Activated gamma-delta T cell (primary cell): ENCODE measurements at places on chromosomes 1 and 21.

DNA sequence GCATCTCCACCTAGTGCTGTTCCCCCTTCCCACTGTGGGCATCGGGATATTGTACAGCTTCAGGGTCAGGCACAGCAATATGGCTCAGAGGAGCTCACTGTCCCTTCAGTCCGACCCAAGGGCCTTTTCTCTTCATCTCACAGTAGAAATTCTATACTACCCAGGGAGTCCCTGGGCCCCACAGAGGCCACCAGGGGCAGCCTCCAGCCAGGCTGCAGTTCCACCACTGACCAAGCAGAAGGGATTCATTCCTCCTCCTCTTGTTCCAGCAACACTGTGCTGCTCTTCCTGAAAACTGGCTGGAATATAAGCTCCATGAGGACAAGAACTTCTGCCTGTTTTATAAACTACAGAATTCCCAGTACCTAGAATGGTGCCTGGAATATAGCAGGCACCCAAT is 70.5 kb downstream of the CD34 start:
- no peak for DNase-seq

- DNase-seq: no peak
These were observed 19.7 kb upstream of the DIPK1A start for GRCh38 chr1:92980732-92981647.

DNA sequence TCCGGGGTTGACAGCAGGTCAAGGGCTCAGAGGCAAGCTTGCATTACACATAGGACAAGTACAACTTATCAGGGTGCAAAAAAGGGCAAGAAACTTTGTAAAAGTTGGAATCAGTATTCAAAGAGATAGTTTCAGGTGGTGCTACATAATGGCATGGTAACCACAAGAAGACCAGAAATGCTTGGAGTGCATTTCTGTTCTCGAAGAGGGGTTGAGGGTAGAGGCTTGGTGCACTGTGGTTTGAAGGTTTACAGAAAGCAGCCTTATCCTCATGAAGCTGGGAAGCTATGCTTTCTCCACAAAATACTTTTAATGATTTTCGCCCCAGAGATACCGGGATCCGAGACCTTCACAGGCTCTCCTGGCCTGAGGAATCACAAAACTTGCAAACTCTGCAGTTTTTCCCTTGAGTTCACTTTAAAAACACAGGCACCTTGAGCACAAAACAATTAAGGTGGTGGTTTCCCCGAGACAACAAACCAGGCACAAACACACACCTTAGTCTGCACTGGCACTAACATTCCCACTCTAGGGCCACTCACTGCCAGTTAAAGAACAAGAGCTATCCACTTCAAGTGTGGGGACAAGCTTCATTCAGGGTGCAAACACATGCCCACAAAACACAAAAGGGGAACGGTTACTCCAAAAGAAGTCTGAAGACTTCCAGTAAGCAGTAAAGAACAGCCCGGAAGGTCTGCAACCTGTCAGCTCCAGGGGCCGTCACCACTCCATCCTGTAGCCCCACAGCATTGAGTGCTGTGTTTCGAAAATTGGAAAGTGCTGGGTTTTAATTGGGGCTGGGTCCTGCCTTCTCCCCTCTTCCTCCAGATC is 29.8 kb upstream of the NFIA start:
- no peak for DNase-seq

- DNase-seq: no peak
These were observed 107.5 kb upstream of the CLDN14 start for GRCh38 chr21:36587388-36587787.

GRCh38 chr1:212600980-212601379 is 7.6 kb upstream of the ATF3 start:
- DNase-seq: no peak

GRCh38 chr1:241677201-241677600 is 25.1 kb downstream of the WDR64 start:
- no peak for DNase-seq
